ENCODE measurements at places on chromosomes 13 and 19.

DNA sequence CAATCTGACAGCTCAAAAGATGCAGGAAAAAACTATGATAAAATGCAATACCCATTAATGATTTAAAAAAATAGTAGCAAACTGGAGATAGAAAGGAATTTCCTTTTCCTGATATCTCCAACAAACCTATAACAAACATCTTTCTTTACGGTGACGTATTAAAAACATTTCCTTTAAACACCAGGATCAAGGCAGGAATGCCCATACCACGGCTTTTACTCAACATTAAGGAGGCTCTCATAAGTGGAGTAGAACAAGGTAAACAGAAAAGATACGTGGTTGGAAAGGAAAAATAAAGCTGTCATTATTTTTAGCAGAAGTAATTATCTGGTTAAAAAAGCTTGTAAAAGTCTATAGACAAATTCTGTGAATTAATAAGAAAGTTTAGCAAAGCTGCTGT lies 61.1 kb downstream of the MIPEP start:
- no peak for DNase-seq

GRCh38 chr19:459724-460511 lies 915 bp downstream of the SHC2 start:
- no peak for DNase-seq

DNA sequence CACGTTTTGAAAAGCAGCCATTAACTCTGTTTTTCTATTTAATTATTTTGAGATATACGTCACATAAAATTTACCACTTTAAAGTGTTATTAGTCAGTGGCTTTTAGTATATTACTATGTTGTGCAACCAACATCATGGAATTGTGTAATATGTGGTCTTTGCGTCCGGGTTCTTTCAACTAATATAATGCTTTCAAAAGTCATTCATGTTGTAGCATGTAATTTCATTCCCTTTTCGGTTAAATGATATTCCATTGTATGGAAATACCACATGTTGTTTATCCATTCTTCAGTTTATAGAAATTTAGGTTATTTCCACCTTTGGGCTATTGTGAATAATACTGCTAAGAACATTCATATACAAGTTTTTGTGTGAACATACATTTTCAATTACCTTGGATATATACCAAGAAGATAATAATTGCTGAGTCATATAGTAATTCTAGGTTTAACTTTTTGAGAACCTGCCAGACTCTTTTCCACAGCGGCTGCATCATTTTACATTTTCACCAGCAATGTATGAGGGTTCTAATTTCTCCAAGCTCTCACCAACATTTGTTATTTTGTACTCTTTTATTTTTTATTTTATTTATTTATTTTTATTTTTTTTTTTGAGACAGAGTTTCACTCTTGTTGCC lies 28.1 kb upstream of the CLDN10 start:
- DNase-seq = peak; percentile 61

GRCh38 chr13:84896128-84896527 lies 903.1 kb downstream of the SLITRK6 start:
- DNase-seq = peak; percentile 79

GRCh38 chr19:5336195-5336965 lies 4.2 kb downstream of the PTPRS start:
- no peak for DNase-seq

GRCh38 chr13:18952225-18953016 lies 229.2 kb downstream of the TUBA3C start:
- DNase-seq = no peak

DNA sequence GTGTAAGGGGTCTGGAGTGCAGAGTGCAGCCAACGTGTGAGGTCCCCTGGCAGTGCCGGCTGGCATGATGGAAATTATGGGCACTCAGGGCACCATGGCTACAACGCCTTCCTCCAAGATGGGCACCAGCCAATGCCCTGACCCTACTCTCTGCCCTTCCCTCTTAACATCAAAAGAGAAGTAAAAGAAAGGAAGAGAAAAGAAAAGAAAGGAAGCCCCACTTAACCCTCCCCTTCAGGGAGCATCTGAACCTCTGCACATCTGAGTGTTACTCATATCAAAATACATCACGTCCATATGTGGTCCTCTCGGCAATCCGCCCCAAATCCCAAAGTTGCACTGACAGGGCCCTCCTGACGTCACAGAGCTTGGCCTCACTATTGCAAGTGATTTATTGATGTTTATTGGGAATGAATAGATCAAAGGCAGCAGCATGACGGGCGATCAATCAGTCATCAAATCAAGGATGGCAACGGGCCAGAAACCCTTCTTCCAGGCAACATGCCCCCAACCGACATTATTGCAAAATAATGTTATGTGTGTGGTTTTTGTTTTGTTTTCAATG lies 1.3 kb downstream of the TSHZ3 start:
- DNase-seq = no peak

DNA sequence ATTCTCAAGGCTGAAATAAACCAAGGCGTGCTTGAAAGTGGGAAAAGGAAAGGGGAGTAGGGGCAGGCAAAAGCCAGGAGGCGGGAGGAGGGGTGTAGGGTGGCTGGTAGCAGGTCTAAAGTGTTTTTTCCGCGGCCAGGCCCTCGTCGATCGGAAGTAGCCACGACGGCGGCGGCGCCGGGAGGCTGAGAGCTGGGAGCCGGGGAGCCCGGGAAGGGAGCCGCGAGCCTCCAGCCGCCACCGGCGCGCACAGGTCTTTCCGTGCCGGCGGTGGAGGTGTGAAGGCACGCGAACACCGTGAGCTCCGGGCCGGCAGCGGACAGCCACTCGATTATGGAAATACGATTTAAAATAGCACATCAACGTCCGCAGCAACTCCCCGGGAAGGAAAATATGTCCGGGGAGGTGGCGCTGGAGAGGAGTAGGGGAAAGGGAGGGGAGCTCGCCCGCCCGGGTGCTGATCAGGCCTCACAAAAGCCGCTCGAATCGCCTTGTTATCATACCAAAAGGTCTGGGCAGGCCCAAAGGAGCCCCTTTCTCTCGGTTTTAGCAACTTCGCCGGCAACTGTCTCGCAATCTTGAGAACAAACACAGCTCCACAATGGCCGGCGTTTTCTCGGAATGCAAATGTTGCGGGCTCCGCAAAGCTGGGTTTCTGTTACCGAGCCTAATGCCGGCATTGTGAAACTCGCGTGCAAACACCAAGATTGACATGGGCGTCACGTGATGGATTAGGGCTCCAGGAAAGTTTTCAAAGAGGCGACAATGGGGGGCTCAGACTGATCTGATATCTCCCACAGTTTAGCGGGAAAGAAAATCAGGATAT lies 2.9 kb upstream of the PCDH8 start:
- peak; percentile 56 for DNase-seq

DNA sequence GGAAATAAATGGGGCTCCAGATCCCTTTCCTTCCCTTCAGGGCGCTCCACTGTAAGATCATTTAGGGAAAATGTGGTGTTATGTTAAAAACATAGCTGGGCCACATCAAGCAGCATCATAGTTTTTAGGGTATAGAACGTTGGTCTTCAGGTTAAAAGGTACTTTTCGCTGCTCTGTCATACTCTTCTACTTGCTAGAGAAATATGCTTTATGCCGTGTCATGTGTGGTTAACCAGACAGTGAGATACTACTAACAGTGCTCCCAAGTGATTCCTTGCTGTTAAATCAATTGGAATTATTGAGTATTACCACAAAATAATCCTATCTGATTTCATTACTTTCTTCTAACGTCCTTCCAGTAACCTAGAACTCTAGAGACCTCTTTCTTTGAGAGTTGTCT lies 1.1 kb upstream of the NDFIP2 start:
- peak; percentile 17 for DNase-seq

GRCh38 chr13:42548731-42549551 lies 25.0 kb upstream of the TNFSF11 start:
- DNase-seq = peak; percentile 95

- DNase-seq = peak; percentile 89
These were observed 2.3 kb upstream of the LCP1 start for GRCh38 chr13:46184277-46184699.

- no peak for DNase-seq
These were observed 792 bp upstream of the PEX11G start for GRCh38 chr19:7489609-7490044.

DNA sequence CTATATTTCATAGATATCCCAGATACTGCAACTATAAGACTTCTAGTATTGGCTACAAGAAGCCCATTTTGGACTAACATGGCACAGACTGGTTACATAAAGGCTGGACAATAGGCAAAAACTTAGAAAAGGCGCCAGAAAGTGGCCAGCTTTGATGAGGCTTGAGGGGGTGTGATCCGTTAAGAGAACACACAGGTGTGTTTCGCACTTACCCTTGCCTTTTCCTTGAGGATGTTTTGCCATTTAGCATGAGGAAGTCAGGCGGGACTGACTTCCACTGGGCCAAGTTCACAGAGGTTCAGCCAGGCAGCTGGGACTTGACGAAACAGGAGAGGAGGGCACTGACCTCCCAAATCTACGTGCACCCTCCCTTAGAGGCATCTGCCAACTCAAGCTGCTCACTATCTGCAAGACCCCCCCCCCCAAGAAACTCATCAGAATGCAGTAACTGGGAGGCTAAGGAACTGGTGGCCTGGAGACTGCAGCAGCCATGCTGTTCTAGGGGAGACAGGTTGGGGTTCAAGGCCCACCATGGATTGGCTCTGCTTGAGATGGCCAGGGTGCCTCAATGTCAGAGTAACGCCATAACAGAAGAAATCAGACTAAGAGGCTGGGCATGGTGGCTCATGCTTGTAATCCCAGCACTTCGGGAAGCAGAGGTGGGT lies 4.5 kb upstream of the LIN7B start:
- no peak for DNase-seq

DNA sequence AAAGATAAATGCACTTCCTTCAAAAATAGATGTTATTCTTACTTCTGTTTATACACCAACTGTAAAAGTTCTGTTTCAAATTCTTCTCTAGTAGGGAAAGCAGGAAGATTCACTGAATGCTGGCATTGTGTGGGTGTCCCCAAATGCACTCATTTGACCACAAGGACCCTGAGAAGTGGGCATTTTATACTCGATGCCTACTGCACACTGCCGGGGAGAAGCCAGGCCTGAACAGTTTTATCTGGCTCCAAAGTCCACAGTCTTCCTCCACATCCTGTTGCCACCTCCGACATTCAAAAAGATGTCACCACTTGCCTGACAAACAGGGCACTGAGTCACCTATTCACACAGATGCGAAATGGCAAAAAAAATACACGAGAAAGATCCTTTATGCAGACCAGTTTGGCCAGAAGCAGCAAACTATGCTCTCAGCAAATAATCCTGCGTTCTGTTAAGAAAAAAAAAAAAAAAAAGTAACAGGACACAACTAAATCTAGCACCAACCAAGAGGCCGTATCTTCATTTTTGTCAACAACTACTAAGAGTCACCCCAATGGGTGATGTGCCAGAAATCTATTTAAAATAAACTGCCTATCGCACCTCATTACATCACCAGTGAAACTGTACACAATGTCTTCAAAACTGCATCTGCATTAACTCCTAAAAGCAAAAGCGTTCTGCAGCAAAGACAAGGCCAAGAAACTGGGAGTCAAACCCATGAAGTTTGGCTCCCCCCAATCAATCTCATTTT lies 6.2 kb downstream of the ZC3H4 start:
- peak; percentile 79 for DNase-seq

DNA sequence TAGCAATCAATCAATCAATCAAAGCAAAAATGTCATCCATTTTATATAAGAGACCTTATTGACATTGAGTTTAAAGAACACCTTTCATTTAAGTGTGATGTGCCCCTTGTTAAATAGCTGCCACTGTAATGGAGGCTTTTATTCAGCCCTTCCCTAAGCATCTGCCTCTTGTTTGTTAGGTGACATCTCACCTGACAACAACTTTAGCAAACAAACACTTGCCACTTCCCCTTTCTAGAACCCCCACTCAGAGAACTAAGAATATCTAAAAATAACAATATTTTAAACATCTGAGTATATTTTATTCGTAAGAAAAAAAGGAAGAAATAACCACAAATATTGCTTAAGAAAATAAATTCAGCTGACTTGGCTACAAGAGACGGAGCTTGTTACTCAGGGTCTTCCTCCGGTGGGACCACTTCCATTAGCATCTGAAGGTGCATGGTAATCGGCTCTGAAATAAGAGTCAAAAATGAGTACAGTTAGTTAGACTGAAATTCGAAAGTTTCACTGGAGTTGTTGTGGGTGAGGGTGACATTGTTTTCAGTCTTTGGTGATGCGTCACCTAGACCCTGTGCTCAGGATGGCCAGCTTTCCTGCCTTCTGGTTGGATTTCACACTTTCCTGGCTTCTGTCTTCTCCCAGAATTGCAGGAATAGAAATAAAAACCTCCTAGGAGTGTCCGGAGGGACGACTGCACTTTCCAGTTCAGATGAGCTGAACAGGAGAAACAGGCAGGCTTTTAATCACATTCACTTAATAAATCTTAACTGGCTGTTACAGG lies 39.1 kb downstream of the SLC7A9 start:
- no peak for DNase-seq

- DNase-seq = no peak
These were observed 8.4 kb downstream of the TRAPPC6A start for GRCh38 chr19:45169602-45170001.

- DNase-seq = no peak
These were observed 43.3 kb downstream of the TNFSF11 start for GRCh38 chr13:42617221-42617620.

DNA sequence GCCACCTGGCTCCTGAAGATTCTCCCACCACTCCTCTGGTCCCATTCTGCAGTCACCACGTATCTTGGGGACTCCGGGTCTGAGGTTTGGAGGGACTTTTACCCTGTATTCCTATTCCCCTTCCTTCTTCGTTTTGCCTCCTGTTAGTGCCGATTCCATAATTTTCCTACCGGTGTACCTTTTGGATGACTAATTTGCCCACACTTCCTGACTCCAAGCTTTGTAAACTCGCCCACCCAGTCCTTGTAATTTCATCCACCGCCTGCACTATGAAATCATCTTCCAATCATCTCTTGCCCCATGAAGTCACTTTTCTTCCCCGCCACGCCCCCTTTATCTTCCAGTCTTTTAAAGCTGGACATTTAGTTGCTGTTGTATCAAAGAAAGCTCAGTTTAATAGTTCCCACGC lies 572 bp downstream of the UCHL3 start:
- DNase-seq = peak; percentile 84

- no peak for DNase-seq
These were observed 706.5 kb upstream of the MIR17HG start for GRCh38 chr13:90640976-90641375.

DNA sequence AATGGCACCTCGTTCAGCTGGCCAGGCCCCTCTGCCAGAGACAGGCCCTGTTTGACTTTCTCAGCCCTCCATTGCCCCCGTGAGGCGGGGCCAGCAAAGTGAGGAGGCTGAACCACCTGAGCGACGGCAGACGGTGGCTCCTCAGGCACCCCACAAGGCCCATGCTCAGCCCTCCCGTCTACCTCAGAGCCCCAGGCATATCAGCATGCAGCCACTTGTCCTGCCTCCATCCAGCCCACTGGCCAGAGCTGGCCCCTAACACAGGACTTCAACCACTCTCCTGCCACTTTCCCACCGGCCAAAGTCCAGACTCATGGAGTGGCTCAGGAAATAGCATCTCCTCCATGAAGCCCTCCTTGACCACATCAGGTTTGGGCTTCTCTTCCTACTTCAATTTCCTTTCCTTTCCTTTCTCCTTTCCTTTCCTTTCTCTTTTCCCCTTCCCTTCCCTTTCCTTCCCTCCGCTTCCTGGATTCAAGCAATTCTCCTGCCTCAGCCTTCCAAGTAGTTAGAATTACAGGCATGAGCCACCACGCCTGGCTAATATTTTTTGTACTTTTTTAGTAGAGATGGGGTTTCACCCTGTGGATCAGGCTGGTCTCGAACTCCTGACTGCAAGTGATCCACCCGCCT lies 9.3 kb downstream of the SLC7A10 start:
- DNase-seq = no peak
